ENCODE measurements at places on chromosomes 2 and 18.
A peak's percentile ranks its signal among the peaks of the same experiment; 100 is the strongest.

- peak; percentile 51 for DNase-seq
Observed at GRCh38 chr18:45243340-45244110, 371.8 kb upstream of the SLC14A2 start.

GRCh38 chr2:173239644-173240043, 115.0 kb upstream of the CDCA7 start:
- DNase-seq, result peak; percentile 55

DNA sequence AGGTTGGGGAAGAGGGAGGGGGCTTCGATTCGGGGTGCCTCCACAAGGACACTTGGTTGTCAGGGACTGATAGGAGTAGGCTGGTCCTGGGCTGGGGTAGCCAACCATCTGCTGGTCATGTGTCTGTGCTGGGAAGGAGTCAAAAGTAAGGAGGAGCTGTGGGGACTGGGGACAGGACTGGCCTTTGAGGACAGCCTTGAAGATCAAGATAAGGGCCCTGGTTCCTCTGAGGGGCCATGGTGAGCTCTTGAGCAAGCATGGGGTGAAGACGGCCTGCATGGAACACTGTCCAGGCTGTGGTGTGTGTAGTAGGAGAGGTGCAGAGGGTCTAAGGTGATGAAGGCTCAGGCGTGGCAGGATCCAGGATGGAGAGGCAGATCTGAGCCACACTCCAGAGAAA, 1.7 kb downstream of the CYP27A1 start:
- no peak for DNase-seq

DNA sequence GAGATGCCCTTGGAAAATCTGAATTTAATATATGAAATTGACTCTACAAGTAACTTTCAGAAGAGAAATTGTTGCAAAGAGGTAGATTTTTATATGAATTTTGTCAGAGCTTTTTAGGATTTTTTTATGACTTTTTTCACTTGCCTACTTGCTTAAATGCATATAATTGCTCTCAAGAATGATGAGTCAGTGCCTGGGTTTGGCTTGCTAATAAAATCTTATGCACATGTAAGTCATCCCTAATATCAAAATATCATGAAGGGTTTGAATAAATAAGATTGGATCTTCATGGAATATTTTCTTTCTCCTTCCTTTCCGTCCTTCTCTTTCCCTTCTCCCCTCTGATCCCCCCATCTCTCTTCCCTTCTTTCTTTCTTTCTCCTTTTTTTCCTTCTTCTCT, 354.1 kb downstream of the TXNL1 start:
- no peak for DNase-seq

GRCh38 chr2:38875576-38876367, at the start of the genes DHX57 and MORN2:
Gene DHX57 (minus strand): TSS chr2:38875934. CDS start chr2:38868405, 7,529 bp downstream.
Gene MORN2 (plus strand): TSS chr2:38875976.
- peak; percentile 43 for DNase-seq

DNA sequence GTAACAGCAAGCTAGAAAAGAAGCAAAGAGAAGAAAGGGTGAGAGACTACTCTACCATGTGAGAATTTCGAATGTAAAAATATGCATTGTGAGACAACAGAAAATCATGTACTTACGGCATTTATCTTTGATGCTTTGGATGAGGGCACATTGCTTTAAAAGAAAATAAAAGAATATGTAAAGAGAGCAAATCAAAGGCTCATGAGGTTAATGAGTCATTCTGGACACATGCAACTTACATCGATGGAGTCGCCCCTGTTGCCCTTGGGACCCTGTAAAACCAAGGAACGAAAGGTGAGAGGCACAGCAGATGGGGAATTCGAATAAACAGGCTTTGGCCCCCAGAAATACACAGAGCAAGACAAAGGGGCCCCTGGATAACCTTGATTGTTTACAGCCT, 69.0 kb downstream of the COL6A3 start:
- no peak for DNase-seq

DNA sequence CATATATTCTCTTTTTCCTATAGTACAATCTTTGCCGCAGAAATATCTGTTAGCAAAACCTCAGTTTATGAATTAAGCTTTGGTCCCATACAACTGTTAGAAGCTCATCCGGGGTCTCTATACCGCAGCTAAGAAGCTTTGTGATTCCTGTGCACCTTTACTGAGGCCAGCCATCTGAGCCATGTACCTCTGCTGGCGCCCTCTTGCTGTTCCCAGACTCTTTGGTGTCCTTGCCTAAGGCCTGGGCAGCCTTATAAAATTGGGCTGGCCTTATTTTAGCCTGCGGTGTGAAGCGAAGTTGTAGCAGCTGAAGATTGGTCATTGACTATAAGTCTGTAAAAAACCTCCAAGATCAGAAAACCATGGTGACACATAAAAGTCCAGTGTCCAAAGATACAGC, 1135.1 kb upstream of the CHAC2 start:
- DNase-seq, result no peak

DNA sequence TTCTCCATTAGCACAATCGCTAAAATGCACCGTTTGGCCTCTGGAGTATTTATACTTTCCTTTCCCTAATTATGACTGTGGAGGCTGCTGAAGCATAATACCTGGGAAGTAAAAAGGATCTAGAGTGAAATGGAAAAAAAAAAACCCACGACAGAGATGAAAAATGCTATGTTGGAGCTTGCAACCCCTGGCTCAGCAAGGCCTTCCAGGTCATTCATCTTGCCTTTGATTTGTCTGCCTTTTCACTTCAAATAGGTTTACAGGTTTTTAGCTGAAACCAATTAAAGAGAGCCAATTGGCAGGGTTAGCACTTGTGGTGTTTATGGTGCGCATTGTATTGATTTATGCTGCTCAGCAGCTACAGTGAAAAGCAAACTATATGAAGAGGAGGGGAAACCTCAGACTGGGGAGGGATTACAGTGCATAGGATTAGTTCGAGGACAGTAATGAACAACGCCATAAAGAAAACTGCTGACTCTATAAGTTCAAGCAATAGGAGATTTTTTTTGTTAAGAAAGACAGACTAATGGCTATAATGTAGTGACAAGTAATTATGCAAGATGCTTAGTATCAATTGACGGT, 347.9 kb downstream of the MEIS1 start:
- DNase-seq, result no peak

GRCh38 chr18:64202210-64202836, 53.4 kb upstream of the LINC00305 start:
- no peak for DNase-seq

- no peak for DNase-seq
Observed at GRCh38 chr2:196291873-196292800, 120.8 kb upstream of the STK17B start.

- no peak for DNase-seq
Observed at GRCh38 chr2:163698857-163699256, 37.0 kb downstream of the FIGN start.

- DNase-seq, result no peak
Observed at GRCh38 chr2:64828261-64828660, 160.9 kb upstream of the SLC1A4 start.

DNA sequence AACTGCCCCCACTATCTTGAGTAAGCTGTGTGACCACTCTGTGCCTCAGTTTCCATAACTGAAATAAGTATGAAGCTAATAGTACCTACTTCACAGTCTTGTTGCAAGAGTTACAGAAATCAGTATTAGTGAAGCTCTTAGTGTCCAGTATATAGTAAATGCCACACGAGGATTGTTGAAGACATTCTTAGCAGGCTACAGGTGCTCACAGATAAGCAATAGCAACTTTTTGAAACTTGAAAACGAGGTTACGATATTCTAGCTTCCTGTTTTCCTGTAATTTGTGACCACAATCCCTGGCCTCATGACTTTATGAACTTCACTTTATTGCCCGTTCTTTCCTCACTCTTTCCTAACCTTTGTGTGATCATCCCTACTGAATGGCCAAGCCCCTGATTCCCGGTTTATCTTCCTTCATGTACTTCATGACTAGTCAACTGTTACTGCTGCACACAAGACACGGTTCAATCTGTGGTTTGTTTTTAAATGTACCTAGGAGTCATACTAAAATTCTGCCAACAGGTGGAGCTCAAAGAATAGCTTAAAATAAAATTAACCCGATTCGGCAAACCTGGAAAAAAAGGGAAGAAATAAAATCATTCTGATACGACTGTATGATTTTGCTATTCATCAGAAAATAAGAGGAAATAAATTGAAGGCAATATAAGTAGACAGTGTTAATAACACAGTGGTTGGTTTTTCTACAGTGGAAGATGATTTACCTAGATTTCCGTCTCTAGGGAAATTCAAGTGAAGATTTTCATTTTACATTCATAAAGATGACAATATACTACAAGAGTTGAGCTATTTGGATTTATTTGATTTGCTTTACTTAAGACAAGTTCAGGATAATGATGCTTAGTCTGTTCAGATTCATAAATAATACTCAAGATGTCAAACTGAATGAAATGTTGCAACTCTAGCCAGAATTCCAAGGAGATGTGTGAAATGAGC, 38.1 kb upstream of the STAT1 start:
- DNase-seq, result no peak

GRCh38 chr2:200467806-200468681, 41.8 kb downstream of the KCTD18 start:
- no peak for DNase-seq

DNA sequence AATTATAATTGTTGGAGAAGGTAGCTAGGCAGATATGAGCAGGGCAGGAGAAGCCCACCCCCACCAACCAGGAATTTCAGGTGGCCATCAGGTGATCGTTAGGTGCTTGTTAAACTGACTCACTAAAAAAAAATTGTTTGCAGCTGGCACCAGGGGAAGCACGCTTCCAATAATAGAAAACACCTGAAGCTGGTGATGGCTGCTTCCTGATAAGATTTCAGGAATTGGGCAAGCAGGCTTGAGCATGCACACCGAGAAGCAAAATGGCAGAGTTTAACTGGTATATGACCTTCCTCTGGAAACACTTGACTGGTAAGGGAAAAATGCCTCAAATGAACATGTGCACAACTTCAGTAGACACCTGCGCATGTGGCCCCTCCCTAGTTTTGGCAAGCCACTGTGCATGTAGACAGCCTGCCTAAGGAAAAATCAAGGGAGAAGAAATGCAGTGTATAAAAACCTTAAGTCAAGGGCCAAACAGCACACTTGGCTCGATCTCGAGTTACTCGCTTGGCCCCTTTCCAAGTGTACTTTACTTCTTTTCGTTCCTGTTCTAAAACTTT, 292.8 kb downstream of the CCDC85A start:
- DNase-seq, result no peak

- no peak for DNase-seq
Observed at GRCh38 chr2:67243919-67244318, 153.2 kb upstream of the ETAA1 start.

DNA sequence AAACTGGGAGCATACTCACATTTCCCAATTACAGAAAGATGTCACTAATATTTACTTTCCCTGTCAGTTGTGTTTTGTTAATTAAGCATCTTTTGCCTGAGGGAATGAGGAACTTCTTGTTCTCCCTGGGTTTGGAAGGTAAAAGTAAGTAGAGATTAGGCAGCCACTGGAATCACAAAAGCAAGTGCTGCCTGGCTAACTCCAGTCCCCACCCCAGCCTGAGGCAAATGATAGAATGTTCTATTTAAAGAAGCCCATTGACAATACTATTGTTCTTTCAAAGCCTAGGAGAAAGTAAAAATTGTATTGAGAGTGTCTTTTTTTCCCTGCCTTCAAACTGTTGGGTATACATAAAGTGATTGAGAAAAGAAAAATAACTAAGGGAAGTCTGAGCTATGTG, 93.8 kb downstream of the MBD2 start:
- no peak for DNase-seq

DNA sequence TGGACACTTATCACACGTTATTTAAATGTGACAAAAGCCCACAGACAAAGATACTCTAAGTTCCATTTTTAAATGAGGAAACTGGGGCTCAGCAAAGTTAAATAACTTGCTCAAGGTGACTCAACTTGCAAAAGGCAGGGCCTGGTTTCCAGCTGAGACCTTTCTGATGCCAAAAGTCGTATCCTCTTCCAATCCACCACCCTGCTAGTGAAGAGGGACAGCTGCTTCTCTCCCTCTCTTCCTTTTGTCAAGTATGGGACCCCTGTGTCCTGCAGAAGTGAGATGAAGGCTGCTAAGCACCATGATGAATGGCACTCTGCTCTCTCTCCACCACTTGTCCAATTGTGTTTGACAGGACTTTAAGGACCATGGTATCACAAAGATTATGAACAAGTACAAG, 140.9 kb downstream of the DYM start:
- no peak for DNase-seq

GRCh38 chr18:73636355-73636754, 511.3 kb downstream of the FBXO15 start:
- DNase-seq, result no peak

- DNase-seq, result no peak
Observed at GRCh38 chr2:223414646-223415045, 187.5 kb downstream of the SCG2 start.

DNA sequence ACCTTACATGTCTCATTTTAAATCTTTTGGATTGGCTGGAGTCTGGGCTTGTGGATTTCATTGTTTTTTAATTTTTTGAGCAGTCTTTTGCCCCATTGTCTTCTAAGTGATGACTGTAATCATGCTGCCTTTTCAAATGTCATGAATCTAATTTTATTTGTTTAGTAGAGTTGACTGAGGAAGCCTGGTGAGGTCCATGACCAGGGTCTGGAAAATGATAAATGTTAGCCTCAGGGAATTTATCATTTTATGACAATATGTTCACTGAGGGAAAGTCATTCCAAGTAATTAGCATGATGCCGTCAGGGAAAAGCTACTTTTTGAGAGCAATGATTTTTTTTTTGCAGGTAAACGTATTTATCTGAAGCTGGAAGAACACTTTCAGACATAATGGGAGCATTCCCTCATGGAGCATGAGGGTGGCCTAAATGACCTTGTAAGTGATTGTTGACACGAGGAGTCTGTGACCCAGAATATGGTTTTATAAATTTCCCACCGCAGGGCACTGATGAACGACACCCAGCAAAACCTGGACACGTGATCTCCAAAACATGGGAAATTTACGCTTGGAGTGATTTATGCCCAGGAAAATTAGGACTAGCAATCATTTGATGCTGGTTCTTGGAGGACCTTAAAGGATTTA, 155.3 kb upstream of the NABP1 start:
- DNase-seq, result no peak

DNA sequence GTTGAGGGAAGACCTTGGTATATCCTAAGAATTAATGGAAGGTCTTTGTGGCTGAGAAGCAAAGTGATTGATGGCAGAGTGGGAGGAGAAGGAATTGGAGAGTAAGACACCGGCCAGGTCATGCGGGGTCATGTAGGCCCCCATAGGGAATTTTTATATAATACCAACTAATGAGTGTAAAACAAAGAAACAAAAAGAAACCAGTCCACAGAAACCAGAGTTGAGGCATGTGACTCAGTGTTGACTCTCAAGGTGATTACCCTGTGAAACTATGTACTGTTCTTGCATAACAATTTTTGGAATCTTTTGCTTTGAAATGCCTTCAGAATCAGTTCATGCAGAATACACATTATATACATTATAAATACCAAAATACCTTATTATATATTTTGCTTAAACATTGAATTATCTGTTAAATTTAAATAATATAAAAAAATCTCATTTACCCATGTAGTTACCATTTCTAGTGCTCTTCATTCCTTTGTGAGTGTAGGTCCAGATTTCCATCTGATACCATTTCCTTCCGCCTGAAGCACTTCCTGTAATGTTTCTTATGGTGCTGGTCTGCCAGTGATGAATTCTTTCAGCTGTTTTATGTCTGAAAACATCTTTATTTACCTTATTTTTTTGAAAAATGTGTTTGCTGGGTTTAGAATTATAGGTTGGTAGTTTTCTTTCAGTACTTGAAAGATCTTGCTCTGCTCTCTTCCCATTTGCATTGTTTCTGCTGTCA, 8.6 kb downstream of the CLIP4 start:
- DNase-seq, result peak; percentile 78

All from retinal pigment epithelial cell (primary cell).